ENCODE measurements at places on chromosomes 5 and 9.

- no peak for DNase-seq
These were observed 24.5 kb upstream of the TOR1B start for GRCh38 chr9:129778469-129778868.

DNA sequence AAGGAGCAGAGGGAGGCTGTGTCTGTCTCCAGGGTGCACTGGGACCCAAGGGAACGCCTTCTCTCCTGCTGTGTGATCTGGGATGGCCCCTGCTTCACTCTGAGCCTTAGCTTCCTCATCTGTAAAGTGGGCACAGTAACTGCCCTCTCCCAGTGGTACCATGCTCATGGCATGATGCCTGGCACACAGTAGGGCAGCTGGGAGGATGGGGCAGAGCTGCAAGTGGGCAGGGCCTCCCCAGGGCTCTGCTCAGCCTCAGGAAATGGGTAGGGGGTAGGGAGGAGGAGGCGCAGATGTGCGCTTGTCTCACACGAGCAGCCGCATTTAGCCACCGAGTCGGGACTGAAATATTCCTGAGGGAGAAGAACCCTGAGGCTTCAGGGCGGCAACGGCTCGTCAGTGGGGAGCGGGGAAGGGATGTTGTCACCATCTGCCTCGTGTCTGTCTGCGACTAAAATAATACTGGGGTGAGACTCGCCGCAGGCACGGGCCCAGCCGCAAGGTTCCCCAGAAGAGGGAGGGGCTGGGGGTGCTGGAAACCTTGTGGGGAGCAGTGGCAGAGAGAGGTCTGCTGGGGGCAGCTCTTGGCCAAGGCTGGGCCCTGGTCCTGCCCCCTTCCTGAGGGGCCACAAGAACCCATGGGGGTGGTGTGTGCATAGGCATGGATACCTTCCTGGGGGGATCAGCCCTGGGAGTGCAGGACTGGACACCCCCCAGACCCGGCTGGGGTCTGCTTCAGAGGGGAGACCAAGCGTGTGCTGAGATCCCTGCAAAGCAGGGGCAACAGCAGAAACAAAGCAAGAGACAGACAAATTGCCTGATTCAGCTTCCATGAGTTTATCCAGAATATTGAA is 55.2 kb upstream of the PSD2 start:
- no peak for DNase-seq

- DNase-seq: no peak
These were observed 1.6 kb downstream of the DMRT2 start for GRCh38 chr9:1051584-1052275.

DNA sequence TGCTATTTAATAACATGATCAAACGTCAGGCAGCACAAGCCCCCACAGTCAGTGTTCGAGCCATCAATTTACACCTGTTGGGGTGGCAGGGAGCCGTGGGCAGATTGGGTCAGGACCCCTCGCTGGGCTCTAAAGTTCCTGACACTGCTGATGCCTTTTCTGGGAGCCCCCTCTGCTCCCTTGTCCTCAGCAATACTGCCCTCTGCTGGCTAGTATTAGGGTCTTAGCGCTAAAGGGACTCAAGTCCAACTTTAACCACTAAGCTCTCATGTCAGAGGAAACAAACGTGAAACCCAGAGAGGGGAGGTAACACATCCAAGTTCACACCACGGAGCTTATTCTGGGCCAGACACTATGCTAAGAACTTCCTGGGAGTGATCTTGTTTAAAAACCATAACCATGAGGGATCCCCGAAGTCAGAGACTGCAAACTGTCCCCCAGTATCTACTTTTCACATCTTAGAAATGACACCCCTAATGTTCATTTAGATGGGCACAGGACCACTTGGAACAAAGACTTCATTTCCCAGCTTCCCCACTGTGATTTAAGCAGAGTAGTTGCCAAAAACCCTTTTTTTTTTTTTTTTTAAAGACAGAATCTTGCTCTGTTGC is 20.4 kb downstream of the ANKS6 start:
- peak; percentile 86 for DNase-seq

DNA sequence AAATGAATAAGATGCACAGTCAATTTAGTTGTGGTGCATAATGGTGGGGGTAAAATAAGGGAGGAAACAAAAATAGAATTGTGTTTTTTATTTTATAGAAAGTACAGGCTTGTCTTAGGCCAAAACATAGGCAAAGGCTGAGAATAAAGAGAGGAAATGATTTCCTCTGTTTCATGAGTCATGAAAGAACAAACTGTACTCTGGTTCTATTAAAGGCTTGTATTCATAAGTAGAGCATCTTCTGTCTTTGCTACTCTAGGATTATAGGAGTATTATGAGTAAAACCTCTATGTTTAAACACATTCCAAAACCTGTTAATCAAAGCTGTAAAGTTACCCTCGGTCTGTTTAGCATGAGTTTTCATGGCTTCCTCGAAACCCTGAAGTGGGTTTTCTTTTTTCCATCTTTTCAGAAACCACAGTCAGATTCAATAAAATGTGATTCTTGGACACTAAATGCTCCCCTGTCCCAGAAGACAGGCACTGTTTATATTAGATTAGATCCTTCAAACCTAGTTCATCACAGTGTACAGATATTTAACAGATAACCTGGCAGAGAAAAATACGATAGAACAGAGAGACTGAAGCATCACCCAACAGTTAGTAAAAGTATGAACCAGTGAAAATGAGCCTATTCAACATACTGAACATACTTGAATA is 473.9 kb upstream of the CYLC2 start:
- peak; percentile 0 for DNase-seq

GRCh38 chr5:69492923-69493395 is 369 bp downstream of the OCLN start:
- DNase-seq: no peak

DNA sequence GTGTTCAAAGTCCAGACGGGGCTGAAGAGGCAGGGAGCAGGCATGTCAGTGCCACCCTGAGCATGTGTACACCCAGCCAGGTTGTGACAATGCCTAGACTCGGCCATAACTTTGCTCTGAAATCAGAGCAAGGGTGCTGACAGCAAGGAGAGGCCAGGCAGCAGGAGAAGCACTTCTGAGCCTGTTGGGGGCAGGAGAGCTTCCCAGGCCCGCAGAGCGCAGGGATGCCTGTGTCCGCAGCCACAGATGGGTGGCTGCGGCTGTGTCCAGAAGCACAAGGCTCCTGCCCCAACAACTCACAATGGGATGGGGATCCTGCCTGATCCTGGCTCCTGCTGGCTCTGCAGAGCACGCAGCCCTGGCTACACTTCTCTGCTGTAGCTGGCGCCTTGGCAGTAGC is 373.9 kb downstream of the CHSY3 start:
- DNase-seq: no peak

- DNase-seq: no peak
These were observed 407.4 kb upstream of the SEMA6A start for GRCh38 chr5:116982035-116982434.

GRCh38 chr5:135568923-135569360 is 9.8 kb downstream of the CXCL14 start:
- DNase-seq: no peak

DNA sequence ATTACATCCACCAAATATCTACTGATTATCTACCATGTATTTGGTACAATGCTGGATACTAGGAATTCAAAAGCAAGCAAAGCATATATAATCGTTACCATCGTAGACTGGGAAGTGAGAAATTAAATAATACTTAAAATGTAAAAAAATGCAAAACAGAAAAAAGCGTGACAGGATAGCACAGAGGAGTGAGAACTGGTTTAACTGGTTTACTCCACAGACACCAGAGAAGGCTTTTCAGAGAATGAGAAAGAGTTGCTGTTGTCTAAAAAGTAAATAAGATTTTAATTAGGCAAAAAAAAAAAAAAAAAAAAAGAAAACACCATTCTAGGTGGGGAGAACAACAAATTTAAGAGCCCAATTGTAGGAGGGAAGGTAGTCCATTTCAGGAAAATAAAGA is 657.9 kb upstream of the ST8SIA4 start:
- no peak for DNase-seq

GRCh38 chr5:110032376-110032775 is 342.6 kb downstream of the MAN2A1 start:
- no peak for DNase-seq

DNA sequence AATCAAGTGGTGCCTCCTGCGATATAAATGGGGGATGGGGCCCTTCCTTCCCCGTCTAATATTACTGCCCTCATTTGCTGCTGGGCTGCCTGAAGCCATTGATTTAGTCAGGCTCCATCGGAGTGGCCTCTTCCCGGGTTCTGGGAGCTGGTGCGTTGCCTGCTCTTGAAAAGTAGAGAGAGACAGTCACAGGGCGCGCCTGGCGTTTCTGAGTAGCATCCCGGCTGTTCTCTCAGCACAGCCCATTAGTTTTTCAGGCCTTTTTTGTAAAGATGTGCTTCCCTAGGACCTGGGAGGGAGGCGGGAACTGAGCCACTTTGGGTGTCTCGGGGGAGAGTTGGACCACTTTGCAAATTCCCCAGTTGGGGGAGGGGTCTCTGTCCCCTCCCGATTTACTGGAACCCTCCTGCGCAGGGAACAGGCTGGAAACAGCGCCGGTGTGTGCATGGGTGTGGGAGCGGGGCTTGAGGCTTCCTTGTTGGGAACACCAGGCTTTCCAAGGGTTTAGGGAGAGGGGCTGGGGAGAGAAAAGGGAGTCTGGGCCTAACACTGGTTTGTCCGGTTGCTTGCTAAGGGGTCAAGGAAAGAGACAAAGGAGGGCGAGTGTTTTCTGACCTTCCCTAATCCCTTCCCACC is 4.7 kb downstream of the PRDM6 start:
- DNase-seq: no peak

- no peak for DNase-seq
These were observed 77.6 kb upstream of the ASTN2 start for GRCh38 chr9:117492476-117492875.

DNA sequence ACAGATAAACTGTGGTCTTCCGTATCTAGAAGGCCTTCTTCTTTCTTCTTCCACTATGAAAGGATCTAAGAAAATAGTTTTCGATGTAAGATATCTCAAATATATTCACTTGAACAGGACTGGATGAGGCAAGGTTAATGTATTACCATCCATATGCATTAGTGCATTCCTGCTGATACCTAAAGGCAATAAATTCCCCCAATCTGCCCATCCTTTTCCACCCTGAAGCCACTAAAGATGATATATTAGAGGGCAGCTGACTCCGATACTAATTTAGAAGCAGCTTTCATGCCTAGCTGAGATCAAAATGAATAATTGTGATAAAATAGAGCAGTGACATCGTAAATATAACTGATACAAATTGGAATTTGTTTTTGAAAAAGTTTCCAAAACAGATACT is 63.3 kb downstream of the DEPDC1B start:
- DNase-seq: no peak

- peak; percentile 62 for DNase-seq
These were observed 268.2 kb upstream of the RFX3 start for GRCh38 chr9:3793971-3794383.
